Frontal cortex (tissue), 4 donors: ENCODE measurements at places on chromosomes 16 and 17. TPM values are rescaled to one million over a fixed set of nuclear protein-coding genes. Genes with fewer than 3 reads are reported as not detected.

DNA sequence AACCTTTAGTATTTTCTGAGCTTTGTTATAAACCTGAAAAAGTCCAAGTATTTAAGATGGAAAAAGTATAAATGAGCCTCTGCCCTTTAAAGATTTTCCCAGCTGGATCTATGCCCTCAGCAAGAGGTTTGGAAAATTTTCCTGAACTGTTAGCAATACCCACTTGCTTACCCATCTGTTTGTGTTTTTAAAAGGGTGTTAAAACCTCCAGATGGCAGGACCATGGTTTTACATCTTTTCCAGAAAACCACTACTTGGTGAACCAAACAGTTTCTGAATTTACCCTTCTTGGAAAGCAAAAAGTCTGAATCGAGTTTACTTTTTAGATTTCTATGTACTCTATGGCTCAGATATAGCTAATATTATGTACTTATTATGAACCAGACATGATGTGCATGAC lies 719 bp downstream of the PMFBP1 start:
- no peak for DNase-seq

- no peak for DNase-seq
Measured at GRCh38 chr16:60271025-60271771, 1537.1 kb upstream of the GOT2 start.

- DNase-seq = no peak
Measured at GRCh38 chr17:44828919-44829522, 1.1 kb downstream of the GJC1 start.

GRCh38 chr17:9444687-9445086 lies 130.9 kb downstream of the STX8 start:
- no peak for DNase-seq

- DNase-seq = no peak
Measured at GRCh38 chr17:17419631-17420030, 57.2 kb upstream of the MED9 start.

- no peak for DNase-seq
Measured at GRCh38 chr16:18936727-18937340, 10.6 kb upstream of the SMG1 start.

- DNase-seq = no peak
Measured at GRCh38 chr17:2402544-2402943, 1.7 kb upstream of the MNT start.

- DNase-seq = no peak
Measured at GRCh38 chr16:85221771-85222154, 109.5 kb upstream of the CIBAR2 start.

GRCh38 chr17:74457146-74457819 lies 9.2 kb upstream of the CD300A start:
- DNase-seq = peak; percentile 72

DNA sequence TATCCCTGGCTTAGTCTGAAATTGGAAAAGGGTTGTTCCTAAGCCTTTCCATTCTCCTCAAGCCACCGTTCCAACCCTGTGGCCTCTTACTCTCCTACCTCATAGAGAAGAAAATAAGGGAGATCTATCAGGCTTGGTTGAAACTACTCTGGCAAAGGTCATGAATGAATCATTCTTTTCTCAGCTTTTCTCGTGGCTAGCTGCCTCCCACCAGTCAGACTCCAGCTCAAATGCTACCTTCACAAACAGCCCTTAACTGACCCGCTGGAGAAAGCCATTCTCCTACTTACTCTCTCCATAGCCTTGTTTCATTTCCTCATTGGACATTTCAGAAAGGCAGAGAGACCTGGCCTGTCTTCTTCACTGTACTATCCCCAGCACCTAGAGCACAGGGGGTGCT lies 8.9 kb downstream of the MYH10 start:
- DNase-seq = no peak

DNA sequence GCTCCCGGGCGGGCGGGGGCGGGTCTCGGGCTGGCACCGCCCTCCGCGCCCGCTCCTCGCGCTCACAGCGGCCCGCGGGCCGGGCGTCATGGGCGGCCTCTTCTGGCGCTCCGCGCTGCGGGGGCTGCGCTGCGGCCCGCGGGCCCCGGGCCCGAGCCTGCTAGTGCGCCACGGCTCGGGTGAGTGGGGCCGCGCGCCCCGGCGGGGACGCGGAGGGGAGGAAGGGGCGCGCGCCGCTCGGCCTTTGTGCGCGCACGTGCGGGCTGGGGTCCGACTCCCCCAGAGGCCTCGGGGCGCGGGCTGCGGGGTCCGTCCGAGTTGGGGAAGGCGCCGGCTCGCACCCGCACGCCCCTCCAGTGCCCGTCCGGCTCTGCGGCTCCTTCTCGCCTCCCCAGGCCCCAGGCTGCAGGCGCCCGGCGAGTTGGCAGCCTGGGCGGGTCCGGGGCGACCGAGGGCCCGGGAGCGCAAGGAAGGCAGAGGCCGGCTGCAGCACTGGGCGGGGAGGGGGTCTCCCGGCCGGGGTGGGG lies at the start of gene NME4:
TSS of gene NME4 (plus strand) at position 65 of the 527 bp plus-strand sequence. CDS start at position 89, 24 bp downstream.
- DNase-seq = peak; percentile 71

- no peak for DNase-seq
Measured at GRCh38 chr16:1438229-1439057, 5.9 kb downstream of the CCDC154 start.

DNA sequence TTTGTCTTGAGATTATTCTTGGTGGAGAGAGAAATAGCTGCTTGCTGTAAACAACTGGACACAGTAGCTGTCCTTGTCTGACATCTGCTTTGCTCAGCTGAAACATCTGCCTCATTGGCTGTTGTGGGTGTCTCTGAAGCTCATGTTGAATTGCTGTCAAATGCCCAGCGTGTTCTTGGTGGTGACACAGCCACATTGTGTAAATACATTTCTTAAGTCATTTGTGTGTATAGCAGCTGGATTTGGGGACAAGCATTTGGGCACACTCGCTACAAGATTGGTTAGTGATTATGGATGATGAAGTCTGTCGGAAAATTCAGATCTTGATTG lies 5.3 kb downstream of the FAM234A start:
- DNase-seq = no peak

DNA sequence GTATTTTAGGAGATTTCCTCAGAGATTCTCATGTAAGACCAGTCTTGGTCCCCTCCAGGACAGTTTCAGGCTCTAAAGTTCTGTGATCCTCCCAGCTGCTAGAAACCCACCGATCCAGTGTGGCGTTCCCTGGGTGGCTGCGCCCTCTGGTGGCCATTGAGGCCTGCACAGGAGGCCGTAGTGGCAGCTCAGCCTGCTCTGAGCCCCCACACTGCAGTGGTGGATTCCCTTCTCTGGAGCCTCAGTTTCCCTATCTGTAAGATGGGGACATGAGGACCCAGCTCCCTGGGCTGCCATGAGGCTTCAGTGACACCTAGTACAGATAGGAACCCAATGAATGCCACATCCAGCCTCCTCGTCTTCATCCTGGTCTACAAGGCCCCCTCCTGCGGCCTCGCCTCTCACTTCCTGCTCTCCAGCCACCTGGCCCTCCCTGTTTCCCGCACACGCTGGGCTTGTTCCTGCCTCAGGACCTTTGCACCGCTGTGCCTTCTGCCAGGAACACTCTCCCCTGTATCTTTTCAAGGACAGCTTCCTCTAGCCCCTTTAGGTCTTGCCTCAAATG lies 16.5 kb downstream of the CCDC102A start:
- DNase-seq = peak; percentile 93

- DNase-seq = no peak
Measured at GRCh38 chr16:77213542-77214106, 14.4 kb downstream of the SYCE1L start.

DNA sequence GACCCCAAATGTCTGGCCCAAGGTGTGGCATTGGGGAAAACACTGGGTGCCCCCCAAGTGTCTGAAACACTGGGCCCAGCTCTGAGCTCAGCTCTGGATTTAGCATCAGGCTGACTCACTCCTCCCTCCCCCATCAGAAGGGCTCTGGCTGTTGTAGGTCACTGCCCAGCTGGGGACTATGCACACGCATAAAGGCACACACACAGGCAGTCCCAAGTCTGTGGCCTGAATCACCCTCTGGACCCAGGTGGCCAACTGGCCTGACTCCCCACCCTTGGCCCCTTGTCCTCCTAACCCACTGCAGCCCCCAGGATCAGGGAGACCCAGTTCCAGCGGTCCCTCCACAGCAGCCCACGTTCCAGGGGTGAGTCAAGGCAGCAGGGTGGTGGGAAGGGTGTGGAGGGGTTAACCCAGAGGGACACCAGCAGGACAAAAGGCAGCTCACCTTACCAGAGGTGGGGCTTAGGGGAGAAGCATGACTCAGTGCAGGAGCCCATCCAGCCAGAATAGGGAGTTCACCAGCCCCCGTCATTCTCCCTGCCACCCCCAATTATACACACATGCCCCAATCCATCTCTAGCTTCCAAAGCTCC lies 47.0 kb downstream of the MYO18A start:
- no peak for DNase-seq

DNA sequence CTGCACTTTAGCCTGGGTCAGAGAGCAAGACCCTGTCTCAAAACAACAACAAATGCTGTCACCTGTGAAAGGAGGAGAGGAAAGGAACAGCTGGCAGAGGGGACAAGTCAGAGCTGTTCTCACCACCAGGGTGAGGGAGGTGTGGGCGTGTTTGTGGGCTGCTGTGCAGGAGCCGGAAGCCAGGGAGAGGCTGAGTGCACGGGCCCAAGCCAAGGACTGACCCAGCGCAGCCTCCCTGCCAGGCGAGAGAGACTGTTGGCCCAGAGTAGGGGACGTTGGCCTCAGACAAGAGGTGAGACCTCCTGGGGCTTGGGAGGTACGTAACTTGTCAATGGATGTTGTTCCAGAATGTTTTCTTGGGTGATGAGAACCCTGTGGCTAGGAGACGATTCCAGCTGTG lies 10.7 kb downstream of the SPNS2 start:
- no peak for DNase-seq

- no peak for DNase-seq
Measured at GRCh38 chr17:11340803-11341202, 99.8 kb downstream of the SHISA6 start.

- DNase-seq = peak; percentile 25
Measured at GRCh38 chr16:9311303-9311954, 220.0 kb downstream of the HAPSTR1 start.

DNA sequence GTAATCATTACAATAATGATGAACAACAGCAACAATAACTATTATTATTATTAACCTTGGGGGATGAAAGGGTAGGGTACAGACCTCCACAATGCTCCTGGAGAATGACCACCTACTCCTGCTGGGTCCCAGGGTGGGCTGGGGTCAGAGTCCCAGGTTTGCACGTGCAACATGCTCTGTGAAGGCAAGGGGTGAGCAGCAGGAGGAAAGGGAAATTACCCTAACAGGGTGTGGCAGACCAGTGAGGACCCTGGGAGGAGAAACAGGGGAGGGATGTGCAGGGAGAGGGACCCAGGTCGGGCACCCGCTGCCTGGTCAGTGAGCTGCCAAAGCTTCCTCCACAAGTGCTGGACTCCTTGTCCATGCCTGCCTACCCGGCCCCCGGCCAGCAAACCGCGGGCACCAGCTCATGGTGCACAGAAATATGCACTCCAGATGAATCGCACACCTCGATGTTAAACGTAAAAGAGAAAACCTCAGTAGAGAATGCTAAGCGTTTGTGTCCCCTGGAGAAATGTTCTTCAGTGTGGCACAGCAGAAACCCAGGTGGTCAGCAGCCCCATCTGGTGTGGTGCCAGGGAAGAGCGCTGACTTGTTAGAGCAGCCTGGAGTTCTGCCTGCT lies 767.1 kb downstream of the KCNJ18 start:
- no peak for DNase-seq

DNA sequence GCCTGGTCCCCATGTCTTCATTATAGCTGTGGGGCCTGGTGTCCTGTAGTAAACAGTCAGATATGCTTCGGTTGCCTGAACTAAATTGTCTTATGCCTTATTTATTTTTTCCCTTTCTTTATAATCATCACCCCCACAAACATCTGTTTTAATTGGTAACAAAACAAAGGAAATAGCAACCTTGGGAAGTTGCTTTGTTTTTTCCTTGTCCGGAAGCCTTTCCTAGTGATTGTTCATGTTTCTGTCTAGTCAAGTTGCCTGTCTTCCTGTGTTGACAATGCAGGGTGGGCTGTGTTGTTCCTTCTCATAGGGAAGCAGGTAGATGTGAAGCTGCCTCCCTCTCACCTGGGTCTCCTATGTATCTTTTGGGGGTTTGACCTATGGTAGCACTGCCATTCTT lies 16.7 kb downstream of the PGS1 start:
- DNase-seq = no peak

DNA sequence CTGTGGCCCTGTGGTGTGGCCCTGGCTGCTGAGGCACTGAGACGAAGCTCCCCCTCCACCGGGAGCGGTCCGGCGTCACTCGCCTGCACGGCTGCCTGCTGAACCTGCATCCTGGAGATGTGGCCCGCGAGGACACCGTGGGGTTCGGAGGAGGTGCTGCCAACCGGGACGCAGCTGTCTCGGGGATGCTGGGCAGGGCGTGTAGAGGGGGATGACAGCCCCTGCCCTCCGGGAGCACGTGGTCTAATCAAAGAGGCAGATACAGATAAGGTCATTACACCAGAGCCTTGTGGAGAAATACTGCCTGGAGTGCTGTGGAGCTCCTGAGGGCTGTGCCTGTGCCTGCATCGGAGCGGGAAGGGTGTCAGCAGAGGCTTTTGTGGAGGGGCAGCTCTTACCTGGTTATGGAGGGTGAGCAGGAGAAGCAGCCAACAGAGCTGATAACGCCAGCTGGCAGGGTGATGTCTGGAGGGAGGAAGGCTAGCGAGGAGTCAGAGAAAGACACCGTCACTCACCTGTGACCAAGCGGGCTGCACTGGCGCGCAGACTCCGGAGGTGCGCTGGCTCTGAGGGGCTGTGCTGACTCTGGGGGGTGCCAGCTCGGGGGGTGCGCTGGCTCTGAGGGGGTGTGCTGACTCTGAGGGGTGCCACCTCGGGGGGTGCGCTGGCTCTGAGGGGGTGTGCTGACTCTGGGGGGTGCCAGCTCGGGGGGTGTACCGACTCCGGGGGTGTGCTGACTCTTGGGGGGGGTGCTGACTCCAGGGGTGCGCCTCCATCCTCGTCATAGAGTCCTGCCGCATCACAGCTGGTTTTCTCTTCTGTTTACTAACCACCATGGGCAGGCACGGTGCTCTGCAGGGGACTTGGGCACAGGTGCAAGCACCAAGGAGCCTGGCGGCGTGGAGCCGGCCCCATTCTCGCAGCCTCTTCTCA lies 104.7 kb upstream of the CHMP6 start:
- DNase-seq = no peak

The LAT gene
- total RNA-seq = 0.41 TPM

The TMEM235 gene
- not detected for total RNA-seq

The HS3ST3A1 gene
- total RNA-seq = 0.41 TPM

The CD300H gene
- total RNA-seq = not detected

The SHBG gene
- total RNA-seq = not detected

The SLC13A2 gene
- total RNA-seq = not detected

The SLC13A5 gene
- 0.41 TPM for total RNA-seq
